ENCODE measurements at places on chromosomes 2 and 18.
A peak's percentile ranks its signal among the peaks of the same experiment; 100 is the strongest.

DNA sequence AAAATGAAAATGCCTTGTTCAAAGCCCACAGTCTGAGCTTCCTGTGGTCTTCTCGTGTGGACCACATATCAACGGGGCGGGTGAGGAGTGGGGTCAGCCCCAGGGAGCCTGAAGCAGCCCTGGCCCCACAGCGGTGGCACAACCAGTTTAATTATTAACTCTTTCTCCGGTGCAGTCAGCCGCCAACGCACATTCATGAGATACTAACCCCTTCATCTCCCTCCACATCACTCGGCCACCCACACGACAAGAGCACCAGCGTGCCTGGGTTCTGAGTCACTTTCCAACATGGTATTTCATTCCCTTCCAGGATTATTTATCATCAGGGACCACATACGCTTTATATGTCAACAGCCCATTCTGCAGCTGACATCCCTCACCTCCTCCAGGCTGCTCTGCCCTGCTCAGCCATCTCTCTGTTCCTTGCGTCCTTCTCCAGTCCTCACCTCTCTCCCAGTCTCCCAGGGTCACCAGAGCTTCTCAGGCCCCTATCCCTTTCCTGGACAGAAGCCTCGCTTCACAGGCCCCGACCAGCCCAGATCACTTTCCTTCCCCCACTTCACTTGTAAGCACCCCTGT lies 48.0 kb upstream of the ID2 start:
- DNase-seq = no peak

DNA sequence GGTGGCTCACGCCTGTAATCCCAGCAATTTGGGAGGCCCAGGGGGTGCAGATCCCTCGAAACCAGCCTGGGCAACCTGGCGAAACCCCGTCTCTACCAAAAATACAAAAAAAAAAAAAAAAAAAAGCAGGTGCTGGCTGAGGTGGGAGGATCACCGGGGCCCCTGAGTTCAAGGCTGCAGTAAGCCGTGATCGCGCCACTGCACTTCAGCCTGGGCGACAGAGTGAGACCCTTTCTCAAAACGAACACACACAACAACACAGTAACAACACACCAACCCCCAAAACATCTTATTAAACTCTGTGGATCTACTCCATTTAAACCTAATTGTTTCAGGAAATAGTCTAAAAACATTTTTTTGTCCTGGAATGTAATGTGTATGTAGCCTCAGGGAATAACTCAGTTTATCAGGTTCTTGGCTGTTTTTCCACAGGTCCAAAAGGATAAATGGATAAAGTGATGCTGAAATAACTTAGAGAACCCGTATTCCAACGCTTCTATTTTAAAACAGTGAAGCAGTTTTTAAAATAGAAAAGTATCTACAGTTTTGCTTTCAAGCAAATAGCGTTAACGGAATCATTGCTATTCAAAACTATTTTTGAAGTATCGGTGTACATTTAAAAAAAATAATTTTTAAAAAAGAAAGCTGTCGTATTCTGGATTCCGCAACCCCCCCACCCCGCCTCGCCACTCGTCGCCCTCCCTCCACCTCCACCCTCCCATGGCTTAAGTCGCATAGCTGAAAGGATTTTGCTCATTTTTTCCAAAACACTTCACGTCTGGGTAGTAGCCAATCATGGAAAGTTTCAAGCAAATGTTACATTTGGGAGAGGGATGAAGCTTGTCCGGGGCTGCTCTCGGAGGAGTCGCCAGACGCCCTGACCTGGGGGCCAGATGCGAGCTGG lies 895 bp upstream of the GLS start:
- DNase-seq = no peak

- no peak for DNase-seq
These were observed 10.5 kb upstream of the MTCL1 start for GRCh38 chr18:8694891-8695290.

DNA sequence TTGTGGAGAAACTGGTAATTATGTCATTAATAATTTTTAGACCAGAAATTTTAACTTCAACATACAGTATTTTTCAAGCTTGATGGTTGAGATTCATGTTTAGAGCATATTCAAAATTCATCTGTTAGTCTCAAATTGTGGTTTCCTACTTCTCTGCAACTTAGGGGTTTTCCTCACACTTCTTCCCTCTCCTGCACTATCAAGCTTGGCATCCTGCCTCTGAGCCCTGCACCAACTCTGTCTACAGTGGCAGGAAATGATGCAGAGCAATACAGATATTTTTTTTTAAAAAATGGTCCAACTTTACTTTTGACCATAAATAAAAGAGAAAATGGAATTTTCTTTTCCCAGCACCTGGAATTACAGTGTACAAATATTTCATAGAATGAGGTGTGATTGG lies 247.3 kb downstream of the NUP35 start:
- no peak for DNase-seq

GRCh38 chr2:146994246-146994645 lies 850.6 kb upstream of the ACVR2A start:
- no peak for DNase-seq

DNA sequence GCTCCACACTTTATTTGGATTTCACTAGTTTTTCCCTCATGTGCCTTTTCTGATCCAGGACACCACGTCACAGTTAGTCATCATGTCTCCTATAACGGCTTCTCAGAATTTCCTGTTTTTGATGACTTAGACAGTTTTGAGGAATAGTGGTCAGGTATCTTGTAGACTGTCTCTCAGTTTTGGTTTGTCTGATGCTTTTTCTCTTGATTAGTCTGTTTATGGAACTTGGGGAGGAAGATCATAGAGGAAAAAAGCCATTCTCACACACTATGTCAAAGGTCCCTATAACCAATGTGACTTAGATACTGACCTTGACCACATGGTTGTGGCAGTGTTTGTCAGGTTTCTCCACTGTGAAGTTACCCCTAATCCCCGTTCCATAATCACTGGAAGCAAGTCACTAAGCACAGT lies 89.0 kb downstream of the RAPH1 start:
- no peak for DNase-seq

GRCh38 chr18:63962137-63962536 lies 7.7 kb upstream of the SERPINB8 start:
- DNase-seq = no peak

DNA sequence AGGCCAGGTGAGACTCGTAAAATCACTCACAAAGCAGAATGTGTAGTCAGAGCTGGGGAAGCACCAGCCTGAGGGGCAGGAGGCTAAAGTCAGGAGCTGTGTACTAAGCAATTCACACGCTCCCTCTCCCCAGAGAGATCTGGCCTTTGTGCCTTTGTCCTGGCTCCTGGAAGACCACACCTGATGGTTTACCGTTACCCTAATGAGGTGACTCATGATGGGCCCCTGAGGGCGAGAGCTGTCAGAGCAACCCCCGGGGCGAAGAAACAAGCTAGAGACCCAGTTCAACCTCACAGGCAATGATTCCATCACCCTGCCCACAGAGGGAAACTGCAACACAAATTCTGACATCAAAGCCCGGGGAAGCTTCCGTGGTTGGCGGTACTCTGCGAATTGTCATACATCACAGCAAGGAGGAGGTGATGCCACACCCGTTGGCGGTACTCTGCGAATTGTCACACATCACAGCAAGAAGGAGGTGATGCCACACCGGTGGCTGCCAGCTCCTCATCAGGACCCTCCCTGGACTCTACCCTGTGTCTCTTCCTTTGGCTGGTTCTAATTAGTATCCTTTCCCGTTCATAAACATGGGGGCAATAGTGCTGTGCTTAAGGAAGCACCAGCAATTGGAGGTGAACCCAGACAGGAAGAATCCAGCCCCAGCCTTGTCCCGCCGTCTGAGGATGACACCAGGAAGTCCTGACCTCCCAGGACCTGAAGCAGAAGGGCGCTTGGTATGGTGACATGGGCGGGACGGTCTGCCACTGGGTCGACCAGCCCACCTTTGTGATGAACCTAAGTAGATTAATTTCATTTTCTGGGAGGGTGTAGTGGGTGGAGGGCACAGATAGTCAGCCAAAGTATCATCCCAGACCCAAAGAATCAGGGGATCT lies 30.5 kb downstream of the B3GNT7 start:
- DNase-seq = no peak

- no peak for DNase-seq
These were observed 43.6 kb downstream of the SPRED2 start for GRCh38 chr2:65388596-65389390.

- DNase-seq = no peak
These were observed 267.3 kb downstream of the CLIP4 start for GRCh38 chr2:29382486-29382885.

GRCh38 chr2:100976645-100977391 lies 25.3 kb upstream of the RPL31 start:
- DNase-seq = no peak

GRCh38 chr2:25982273-25982967 lies at the start of gene KIF3C:
TSS of gene KIF3C (minus strand) at chr2:25982497. CDS start at chr2:25981917, 580 bp downstream.
- peak; percentile 71 for DNase-seq

- DNase-seq = no peak
These were observed 95.4 kb downstream of the ZAP70 start for GRCh38 chr2:97808816-97809215.

DNA sequence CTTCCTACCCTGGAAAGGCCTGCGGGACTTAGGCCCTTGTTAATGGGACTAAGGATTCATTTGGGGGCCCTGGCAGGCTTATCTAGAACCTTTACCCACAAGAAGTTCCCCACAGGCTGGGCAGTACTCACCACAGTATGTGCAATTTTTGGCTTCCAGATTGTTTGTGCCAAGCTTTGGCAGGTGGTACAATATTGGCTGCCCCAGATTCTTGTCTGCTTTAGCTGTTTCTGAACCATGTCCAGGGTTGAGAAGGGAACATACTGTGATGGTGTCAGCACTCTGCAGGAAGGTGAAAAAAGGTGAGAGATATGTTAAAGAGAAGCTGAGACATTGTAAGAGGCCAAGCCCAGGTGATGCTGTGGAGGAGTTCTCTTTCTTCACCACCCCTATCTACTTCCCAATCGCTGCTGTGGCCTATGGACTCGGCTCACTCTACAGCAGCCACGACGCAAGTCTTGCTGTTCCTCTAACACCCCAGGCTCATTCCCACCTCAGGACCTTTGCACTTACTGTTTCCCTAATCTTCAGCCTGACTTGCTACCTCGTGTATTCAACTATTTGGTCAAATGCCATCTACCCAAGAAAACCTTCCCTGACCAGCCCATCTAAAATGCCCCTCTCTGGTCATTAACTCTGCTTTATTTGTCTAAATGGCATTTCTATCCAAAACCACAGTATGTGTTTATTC lies 9.2 kb downstream of the SLC4A5 start:
- DNase-seq = no peak

GRCh38 chr2:58911877-58912276 lies 670.8 kb upstream of the FANCL start:
- DNase-seq = no peak

- no peak for DNase-seq
These were observed 44.2 kb downstream of the LNPK start for GRCh38 chr2:175957845-175958244.

- no peak for DNase-seq
These were observed 795 bp downstream of the METTL21A start for GRCh38 chr2:207624185-207625013.

All from NCI-H187 (cell line).